Hindlimb muscle (tissue), 1 donor: ENCODE measurements at places on chromosomes 5 and 9. TPM values are rescaled to one million over a fixed set of nuclear protein-coding genes. Genes with fewer than 3 reads are reported as not detected.

GMCL2 gene
- not detected for polyA plus RNA-seq

SLC46A2 gene
- polyA plus RNA-seq: 0.18 TPM

PCDHA9 gene
- not detected for polyA plus RNA-seq

LTC4S gene
- 2.8 TPM for polyA plus RNA-seq

PLAC8L1 gene
- 1.3 TPM for polyA plus RNA-seq

RNF180 gene
- 1.2 TPM for polyA plus RNA-seq

OMD gene
- polyA plus RNA-seq: 2.7 TPM

LRRC19 gene
- 0.13 TPM for polyA plus RNA-seq

SPAAR gene
- polyA plus RNA-seq: 2.3 TPM

OR1Q1 gene
- polyA plus RNA-seq: not detected

TSPAN17 gene
- 26.6 TPM for polyA plus RNA-seq

GABRA1 gene
- not detected for polyA plus RNA-seq

NUTM2G gene
- polyA plus RNA-seq: 1.6 TPM

GADD45G gene
- polyA plus RNA-seq: 14.3 TPM

NME5 gene
- polyA plus RNA-seq: 0.68 TPM

SMAD5 gene
- polyA plus RNA-seq: 34.3 TPM
